ENCODE measurements at places on chromosomes 12 and 14.

DNA sequence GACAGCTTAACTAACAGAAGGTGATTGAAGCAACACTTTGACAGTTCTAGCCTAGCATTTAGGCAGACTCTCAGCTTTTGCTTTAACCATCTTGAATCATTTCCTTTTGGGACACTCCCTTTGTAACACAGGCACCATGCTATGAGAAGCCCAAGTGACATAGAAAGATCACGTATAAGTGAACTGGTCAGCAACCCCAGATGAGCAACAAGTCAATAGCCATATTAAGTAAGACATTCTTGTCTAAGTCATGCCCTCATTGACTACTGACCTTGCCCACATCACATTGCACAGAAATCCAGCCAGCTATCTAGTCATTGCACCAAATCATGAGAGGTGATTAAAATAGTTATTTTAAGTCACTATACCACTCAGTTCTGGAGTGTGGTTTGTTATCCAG is 476.8 kb downstream of the TRHDE start:
- DNase-seq: no peak

GRCh38 chr14:49858383-49858782 is 5.8 kb upstream of the NEMF start:
- peak; percentile 57 for DNase-seq

DNA sequence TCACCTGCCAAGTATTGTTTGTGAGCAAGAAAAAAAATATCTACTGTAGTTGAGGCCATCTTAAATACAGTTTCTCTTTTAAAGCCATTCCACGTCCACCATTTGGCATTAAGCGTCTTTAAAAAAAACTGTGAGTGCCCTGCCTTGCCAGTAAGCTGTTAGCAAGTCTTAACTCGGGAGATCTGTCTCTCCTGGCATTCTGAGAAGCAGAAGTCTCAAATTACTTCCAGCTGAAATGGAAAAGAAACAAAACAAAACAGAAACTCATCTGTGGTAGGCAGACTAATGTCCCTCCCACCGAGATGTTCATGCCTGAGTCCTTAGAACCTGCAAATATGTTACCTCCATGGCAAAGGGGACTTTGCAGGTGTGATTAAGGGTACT is 126.2 kb downstream of the CRADD start:
- DNase-seq: no peak

- DNase-seq: no peak
Measured at GRCh38 chr12:119259484-119259883, 75.0 kb upstream of the CCDC60 start.

DNA sequence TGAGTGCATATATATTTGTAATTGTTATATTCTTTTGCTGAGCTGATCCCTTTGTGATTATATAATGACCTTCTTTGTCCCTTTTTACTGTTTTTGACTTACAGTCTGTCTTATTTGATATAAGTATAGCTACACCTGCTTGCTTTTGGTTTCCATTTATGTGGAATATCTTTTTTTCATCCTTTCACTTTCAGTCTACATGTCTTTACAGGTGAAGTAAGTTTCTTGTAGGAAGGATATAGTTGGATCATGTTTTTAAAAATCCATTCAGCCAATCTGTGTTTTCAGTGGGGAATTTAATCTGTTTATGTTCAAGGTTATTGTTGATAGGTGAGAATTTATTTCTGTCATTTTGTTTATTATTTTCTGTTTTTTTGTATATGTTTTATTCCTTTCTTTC is 12.1 kb downstream of the GZMH start:
- no peak for DNase-seq

- DNase-seq: no peak
Measured at GRCh38 chr14:73842851-73843250, 8.8 kb upstream of the PTGR2 start.

GRCh38 chr12:19826980-19827550 is 387.8 kb downstream of the AEBP2 start:
- no peak for DNase-seq

DNA sequence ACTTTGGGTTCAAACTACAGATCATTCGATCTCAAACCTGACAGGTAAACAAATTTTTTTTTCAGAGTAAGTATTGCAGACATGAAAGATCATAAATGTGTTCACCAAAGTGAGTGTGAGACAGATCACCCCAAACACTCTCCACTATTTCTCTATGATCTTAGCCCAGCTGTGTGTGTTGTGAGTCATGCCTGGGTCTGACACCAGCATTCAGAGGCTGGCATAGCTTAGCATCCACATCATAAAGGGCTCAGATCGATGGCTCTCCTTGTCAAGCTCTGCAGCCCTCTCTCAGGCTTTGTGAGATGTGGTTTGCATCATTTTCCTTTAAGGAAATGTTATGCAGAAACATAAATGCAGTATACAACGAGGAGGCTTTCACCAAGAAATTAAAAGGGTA is 164.9 kb downstream of the ETV6 start:
- no peak for DNase-seq

DNA sequence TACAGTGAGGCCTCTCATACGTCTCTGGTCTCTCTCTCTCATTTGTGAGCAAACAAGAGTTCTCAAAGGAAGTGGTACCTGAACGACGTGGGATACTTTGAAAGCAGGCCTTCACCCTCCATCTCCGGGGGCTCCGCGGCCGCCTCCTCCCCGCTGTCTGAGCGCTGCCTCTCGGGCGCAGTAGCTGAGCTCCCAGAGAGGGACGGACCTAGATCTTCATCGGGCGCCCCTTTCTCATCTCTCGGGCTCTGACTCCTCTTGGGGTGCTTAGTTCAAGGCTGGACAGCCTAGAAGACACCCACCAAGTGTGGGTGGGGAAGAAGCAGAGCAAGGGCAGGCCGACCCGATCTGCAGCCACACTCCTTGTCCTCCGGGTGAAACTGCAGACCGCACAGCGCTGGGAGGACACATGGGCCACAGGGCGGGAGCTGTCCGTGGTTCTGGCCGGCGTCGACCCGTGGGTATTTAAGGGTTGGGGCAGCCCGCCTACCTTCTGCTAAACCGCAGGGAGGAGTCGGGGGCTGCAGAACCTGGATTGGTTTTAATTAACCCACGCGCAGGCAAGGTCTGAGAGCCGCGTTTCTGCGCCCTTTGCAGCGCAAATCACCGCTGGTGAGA is 92.7 kb downstream of the PAH start:
- DNase-seq: no peak

DNA sequence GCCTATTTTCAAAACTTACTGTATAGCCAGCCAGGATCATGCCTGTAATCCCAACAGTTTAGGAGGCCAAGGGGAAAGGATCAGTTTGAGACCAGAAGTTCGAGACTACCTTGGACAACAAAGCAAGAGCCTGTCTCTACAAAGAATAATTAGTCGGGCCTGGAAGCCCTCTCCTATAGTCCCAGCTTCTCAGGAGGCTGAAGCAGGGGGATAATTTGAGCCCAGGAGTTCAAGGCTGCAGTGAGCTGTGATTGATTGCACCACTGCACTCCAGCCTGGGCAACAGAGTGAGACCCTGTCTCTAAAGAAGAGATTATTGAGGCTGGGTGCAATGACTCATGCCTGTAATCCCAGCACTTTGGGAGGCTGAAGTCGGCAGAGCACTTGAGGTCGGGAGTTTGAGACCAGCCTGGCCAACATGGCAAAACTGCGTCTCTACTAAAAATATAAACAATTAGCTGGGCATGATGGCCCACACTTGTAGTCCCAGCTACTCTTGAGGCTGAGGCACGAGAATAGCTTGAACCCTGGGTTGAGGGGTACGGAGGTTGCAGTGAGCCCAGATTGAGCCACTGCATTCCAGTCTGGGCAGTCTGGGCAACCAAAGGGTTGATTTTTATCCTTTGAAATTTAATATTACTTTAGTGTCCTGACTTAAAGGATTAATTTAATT is 14.1 kb downstream of the EID3 start:
- no peak for DNase-seq

GRCh38 chr14:74653386-74654138 is 41.5 kb upstream of the LTBP2 start:
- no peak for DNase-seq

GRCh38 chr14:39368261-39368959 is 63.8 kb downstream of the FBXO33 start:
- DNase-seq: peak; percentile 10

- no peak for DNase-seq
Measured at GRCh38 chr14:61839507-61839906, 77.3 kb downstream of the SNAPC1 start.

- DNase-seq: no peak
Measured at GRCh38 chr12:94255006-94255405, 106.6 kb downstream of the PLXNC1 start.

DNA sequence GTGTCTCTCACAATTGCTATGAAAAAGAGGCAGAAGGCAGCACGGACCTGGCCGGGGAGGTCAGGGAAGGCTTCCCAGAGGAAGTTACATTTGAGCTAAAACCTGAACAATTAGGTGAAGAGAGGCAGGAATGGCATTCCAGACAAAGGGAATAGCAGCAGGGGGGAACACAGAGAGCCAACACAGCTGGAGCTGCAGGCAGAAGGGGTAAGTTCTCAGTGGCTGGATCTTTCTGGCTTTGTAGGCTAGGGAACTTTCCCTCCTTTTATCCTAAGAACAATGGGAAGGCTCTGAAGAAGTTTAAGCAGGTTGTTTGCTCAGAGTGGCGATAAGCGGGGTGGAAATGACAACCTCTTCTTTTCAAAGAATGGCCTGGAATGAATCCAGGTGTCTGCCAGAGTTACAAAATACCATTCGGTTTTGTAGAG is 100.0 kb downstream of the PRIMA1 start:
- DNase-seq: no peak

- DNase-seq: no peak
Measured at GRCh38 chr12:7948589-7949260, 12.7 kb upstream of the SLC2A3 start.

GRCh38 chr14:55120571-55121495 is 8.2 kb upstream of the LGALS3 start:
- no peak for DNase-seq

GRCh38 chr14:99671235-99672224 is 12.6 kb upstream of the CYP46A1 start:
- DNase-seq: no peak

- no peak for DNase-seq
Measured at GRCh38 chr12:79033788-79034187, 169.2 kb downstream of the SYT1 start.

GRCh38 chr12:70719672-70720420 is 82.6 kb upstream of the PTPRB start:
- no peak for DNase-seq

GRCh38 chr12:6234906-6235305 is 34.7 kb downstream of the CD9 start:
- no peak for DNase-seq

GRCh38 chr12:21353948-21354347 is 18.8 kb upstream of the IAPP start:
- DNase-seq: no peak

DNA sequence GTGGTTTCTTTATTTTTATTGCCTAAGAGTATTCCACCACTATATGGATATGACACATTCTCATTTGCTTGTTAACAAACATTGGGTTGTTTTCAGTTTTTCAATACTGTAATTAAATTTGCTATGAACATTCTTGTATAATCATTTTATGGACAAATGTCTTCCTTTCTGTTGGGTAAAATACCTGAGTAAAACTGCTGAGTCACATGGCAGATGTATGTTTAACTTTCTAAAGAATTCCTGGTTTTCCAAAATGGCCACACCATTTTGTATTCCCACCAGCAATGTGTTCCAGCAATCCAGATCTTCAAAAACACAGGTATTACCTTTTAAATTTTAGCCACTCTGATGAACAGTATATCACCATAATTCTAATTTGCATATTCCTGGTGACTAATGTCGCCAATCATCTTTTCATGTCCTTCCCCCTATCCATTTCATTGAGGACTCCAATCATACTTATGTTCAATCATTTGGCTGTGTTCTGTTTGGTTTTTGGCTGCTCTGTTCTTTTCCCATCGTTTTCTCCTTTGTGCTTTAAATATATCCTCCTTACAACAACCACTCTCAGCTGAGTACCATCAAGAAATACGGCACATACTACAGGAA is 36.0 kb downstream of the CDK17 start:
- DNase-seq: no peak

DNA sequence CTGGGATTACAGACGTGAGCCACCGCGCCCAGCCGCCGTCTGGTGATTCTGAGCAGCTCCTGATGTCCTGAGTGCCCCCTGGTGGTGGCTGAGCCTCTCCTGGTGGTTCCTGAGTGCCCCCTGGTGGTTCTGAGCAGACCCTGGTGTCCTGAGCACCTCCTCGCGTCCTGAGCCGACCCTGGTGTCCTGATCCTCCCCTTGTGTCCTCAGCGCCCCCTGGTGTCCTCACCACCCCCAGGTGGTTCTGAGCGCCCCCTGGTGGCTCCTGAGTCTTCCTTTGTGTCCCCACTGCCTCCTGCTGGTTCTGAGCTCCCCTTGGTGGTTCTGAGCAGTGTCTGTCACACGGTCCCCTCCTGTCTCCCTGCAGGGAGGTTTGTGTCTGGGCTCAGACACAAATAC is 1304.9 kb downstream of the TMEM121 start:
- DNase-seq: no peak

GRCh38 chr14:39228509-39229221 is 5.0 kb upstream of the MIA2 start:
- DNase-seq: no peak

DNA sequence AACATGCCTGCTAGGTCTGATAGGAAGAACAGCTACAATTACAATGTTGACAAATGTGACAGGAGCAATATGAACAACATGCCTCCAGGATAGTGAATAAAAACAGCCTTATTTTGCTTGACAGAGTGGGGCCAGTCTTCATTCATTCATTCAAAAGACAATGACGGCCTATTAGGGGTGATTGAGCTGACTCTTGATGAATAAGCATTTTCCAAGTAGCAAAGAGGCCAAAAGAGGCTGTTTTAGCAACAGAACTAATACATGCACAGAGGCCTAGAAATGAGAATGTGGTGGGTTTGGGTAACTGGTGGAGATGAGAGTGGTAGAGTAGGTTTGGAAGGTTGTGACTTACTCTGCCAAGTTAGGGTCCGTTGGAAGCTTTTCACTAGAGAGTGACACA is 138.3 kb downstream of the APAF1 start:
- no peak for DNase-seq

Data from NCI-H2029 (cell line).